ENCODE measurements at places on chromosomes 1 and 21.

GRCh38 chr1:235683653-235684052, 34.1 kb upstream of the GNG4 start:
- no peak for DNase-seq

- DNase-seq, result no peak
Observed at GRCh38 chr1:73868810-73869336, 329.1 kb downstream of the LRRIQ3 start.

- DNase-seq, result no peak
Observed at GRCh38 chr1:8496473-8496872, 178.6 kb downstream of the SLC45A1 start.

- no peak for DNase-seq
Observed at GRCh38 chr1:1120096-1120495, 4.2 kb upstream of the C1orf159 start.

DNA sequence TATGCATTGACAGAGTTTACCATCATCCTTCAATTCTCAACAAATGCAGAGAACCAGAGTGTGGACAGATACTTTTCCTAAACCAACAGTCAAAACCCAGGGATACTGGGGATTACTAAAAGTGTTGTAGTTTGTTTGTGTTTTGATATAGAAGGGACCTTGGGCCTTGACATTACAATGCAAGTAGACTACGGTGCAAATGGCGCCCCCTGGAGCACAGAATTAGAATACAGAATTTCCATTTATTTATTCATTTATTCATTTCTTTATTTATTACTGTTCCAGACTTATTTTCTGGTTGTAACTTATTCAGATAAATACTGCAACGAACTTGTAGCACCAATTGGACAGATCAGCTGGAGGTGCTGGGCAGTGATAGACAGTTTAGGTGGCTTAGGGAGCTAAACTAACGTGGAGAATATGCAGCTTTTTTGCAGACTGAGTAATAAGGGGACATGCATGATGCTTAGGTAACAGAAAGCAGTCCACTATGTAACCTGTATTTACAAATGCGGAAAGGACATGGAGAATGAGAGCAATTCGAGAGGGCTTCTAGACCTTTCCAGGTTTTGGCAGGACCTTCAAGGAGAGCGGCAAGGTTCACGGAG, 42.6 kb downstream of the KIRREL1 start:
- DNase-seq, result no peak

- no peak for DNase-seq
Observed at GRCh38 chr1:181179987-181180365, 91.5 kb downstream of the IER5 start.

DNA sequence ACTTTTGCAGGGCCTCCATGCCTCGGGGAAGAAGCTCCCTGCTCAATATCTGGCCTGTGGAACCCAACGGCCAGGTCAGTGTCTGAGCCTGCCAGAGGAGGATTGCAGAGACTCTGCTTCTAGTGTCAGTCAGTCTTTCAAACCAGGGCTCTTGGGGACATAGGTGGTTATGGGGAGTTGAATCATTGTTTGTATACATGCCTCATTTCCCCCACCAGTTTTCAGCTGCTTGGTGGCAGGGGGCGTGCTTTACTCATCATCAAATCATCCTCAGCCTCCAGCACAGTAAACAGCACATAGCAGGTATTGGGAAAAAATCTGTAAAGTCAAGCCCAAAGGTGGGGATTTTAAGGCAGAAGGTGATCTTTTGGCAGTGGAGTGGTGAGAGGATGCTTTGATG, 17.4 kb upstream of the FAM89A start:
- no peak for DNase-seq

GRCh38 chr1:177239792-177240191, 69.0 kb downstream of the BRINP2 start:
- no peak for DNase-seq

DNA sequence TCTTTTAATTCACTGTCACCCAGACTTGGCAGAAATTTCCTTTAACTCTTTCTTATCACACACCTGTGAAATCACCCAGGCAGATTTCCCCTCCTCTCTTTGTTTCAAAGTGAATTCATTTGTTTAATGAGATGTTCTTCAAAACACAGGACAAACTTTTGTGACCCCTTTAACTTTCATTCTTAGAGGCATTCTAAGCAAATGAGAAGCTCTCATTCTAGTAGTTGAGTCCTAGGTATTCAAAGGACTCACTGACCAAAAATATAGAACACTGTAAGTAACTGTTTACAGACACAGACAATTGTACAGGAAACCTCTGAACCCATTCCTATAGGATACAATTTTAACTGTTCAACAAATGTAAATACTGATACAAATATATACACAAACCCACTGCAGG, 16.9 kb downstream of the LRRC8C start:
- DNase-seq, result no peak

- no peak for DNase-seq
Observed at GRCh38 chr1:166840309-166841274, 1.3 kb downstream of the POGK start.

- no peak for DNase-seq
Observed at GRCh38 chr1:232875536-232875935, 70.3 kb downstream of the MAP10 start.

DNA sequence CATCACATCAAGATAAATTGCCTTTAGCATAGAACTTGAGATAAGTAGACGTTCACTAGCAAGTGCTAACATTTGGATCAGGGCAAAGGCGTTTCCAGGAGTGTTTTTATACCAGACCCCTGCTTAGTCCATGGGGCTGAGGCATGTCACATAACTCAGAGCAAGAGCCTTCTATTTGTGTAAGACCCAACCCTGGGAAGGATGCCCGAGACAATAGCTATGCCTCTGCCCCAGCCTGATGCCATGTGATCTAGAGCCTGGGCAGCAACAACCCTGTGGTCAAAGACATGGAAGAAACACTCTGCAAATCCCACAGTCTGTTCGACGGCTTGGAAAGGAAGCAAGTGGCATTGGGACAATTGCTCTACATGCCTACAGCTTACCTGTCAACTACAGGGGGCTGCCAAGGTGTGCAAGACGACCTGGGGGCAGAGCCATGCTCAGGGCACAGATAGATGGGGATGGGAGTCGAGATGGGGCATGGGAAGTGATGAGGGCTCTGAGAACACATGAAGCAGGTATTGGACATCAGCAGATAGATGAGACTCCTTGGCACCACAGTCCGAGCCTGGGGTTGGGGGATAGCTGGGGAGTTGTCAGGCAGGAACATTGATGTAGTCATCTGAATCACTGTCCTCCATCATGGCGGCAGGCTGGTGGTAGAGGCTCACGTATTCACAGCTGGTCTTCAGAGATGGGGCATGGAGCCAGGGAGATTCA, 7.3 kb downstream of the IL24 start:
- no peak for DNase-seq

DNA sequence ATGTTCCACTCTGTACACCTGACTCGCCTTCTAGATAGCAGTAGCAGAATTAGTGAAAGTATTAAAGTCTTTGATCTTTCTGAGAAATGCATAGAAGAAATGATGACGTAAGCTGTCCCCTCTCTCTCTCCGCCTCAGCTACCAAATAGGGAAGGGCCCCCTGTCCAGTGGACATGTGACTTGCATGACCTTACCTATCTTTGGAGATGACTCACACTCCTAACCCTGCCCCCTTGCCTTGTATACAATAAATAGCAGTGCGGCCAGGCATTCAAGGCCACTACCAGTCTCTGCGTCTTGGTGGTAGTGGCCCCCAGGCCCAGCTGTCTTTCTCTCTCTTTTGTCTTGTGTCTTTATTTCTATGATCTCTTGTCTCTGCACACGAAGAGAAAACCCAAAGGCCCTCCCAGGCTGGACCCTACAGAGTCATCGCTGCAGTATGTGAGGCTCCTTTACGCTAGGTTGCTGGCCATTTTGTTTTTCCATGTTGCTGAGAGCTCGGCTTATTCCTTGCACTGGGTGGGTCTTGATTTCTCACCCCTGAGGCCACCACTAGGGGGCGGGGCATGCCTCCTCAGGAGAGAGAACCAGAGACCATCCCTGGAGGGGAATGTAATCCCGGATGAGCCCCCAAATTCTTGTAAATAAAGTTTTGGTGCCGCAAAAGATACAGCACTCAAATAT, 16.0 kb upstream of the ZBTB8B start:
- peak; percentile 17 for DNase-seq

DNA sequence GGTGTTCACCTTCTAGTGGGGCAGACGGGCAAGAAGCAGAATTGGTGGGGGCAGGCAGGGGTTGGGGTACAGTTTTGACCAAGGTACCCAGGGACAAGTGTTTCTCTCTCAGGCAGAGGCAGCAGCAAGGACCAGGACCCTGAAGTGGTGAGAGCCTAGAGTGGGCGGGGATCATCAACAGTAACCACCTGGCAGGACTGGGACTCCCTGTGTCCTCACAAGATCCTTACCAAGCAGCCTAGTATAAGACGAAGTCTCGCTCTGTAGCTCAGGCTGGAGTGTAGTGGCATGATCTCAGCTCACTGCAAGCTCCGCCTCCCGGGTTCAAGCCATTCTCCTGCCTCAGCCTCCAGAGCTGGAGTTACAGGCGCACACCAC, 3.2 kb upstream of the NADK start:
- DNase-seq, result no peak
